Left lobe of liver (tissue), 2 donors: ENCODE measurements at places on chromosomes 12 and 14. TPM values are rescaled to one million over a fixed set of nuclear protein-coding genes. Genes with fewer than 3 reads are reported as not detected.

GRCh38 chr12:6233121-6233971 lies 33.1 kb downstream of the CD9 start:
- DNase-seq, result no peak

DNA sequence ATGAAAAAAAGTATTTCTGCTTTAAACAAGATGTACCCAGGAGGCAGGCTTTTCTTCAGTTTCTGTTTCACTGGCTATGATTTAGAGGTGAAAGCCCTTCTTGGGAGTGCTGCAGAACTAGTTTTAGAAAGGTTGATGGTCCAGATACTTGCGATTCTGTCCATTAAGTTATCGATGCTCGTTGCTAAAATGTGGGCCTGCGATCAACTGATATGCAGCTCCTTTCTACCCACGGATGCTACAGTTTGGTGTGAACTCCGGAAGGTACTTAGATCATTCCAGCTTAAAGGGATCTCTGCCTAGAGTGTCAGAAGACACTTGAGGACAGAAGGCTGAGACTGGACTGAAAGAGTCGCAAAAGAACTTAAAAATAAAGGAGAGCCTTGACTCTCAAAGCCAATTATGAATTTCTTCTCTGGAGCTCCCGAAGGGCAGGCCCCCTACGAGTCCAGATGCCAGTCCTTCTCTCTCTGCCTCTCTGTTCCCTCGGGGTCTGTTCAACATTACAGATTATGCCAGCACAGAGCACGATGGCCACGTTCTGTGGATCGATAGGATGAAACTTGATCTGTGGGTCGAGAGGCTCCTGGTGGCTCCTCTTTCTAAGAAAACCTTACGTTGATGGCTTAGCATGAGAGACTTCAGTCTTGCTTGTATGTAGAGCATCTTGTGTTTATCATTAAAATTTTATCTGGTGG lies 40.0 kb downstream of the FBXW8 start:
- no peak for DNase-seq

- no peak for DNase-seq
Observed at GRCh38 chr12:62893276-62893675, 41.7 kb downstream of the PPM1H start.

DNA sequence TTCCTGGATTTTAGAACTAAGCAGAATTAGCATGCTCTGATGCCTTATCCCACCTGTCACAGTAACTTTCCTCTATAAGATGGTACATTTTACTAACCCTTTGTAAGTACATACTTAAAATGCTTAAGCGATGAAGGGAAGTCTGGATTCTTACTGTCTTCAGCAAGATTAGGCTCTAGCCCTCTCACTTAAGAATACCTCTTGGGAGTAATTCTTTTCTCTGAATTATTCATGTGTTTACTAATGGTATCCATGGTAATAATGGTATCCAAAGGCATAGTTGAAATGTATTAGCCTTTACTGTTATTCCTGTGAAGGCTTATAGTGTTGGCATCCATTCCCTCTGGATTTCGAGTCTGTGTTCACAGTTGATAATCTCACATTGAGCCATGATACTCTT lies 176.9 kb downstream of the MON2 start:
- DNase-seq, result no peak

HOXC4 gene
- 0.10 TPM for total RNA-seq

BICDL1 gene
- 9.4 TPM for total RNA-seq

ITGB7 gene
- total RNA-seq, result 8.6 TPM

CCDC175 gene
- total RNA-seq, result not detected

RBP5 gene
- 154 TPM for total RNA-seq
